ENCODE measurements at places on chromosomes 7 and 10.

- no peak for DNase-seq
These were observed 65.6 kb downstream of the ZNF503 start for GRCh38 chr10:75335983-75336382.

DNA sequence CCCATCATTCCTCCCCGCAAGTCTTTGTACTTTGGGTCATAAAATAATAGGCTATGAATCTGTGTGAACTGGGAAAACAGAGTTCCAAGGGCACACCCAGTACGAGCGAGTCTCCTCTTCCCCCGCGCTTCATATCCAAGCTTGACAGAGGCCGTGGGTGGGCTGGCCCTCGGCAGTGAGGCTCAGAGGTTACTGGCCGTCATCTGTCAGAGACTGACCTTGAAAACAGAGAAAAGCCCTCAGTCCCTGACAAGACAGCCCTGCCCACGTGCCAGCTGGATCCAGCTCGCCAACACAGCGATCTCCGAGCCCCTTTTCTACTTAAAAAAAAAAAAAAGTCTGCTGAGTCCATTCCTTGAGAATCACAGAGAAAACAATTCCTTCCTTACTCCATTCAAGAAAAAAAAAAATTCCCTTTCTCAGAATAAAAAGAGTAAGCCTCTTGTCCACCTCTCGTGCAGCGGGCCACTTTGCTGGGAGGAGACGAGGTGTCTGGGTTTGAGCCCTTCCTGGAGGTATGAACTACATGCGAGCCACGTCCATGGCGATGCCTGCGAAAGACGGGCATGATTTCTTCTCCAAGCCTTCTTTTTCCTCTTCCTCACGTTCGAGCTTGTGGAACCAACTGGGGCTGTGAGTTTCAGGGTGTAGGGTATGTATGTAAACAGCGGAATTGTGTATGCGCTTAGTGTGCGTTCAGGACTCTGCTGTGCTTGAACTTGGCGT, 744 bp upstream of the BICC1 start:
- no peak for DNase-seq

DNA sequence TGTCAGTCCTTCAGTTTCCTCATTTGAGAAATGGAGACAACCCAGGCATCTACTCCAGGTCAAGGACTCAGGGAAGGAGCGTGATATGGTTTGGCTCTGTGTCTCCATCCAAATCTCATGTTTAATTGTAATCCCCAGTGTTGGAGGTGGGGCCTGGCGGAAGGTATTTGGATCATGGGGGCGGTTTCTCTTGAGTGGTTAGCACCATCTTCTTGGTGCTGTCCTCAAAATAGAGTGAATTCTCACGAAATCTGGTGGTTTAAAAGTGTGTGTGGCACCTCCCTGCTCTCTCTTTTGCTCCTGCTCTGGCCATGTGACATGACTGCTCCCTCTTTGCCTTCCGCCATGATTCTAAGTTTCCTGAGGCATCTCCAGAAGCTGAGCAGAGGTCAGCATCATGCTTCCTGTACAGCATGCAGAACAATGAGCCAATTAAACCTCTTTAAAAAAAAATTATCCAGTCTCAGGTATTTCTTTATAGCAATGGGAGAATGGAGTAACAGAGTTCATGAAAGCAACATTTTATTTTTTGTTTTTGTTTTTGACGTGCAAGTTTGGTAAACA, 30.0 kb downstream of the ARHGAP22 start:
- no peak for DNase-seq

DNA sequence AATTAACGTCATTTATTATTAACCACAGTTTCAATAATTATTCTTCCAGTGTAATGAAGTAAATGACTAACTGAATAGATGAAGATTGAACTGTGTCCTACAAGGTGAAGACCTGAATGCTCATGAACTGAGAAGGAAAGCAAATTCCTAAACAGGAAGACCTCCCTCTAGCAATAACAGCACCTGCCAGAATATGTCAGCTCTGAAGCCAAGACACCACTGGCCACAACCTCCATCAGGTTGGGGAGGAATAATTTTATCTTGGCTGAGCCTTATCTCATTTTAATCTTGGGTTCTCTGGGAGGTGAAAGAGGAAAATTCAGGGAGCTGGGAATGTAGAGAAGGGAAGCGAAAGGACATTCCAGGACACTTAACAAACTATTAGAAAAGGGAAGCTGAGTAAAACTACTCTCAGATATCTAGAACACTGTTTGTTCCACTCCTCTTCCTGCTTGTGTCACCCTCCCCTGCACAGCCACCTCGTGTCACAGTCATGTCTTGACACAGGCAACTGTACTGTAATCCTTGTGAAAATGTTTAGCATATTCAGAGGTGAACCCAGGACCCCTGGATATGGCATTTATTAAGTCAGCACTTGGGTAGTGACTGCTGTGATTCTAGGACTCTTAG, 4.6 kb upstream of the SLC13A1 start:
- DNase-seq = no peak

DNA sequence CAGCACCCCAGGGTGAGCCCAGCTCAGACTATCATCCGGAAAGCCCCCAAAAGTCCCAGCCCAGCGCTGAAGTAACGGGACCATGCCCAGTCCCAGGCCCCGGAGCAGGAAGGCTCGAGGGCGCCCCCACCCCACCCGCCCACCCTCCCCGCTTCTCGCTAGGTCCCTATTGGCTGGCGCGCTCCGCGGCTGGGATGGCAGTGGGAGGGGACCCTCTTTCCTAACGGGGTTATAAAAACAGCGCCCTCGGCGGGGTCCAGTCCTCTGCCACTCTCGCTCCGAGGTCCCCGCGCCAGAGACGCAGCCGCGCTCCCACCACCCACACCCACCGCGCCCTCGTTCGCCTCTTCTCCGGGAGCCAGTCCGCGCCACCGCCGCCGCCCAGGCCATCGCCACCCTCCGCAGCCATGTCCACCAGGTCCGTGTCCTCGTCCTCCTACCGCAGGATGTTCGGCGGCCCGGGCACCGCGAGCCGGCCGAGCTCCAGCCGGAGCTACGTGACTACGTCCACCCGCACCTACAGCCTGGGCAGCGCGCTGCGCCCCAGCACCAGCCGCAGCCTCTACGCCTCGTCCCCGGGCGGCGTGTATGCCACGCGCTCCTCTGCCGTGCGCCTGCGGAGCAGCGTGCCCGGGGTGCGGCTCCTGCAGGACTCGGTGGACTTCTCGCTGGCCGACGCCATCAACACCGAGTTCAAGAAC, 1.1 kb downstream of the VIM start:
- DNase-seq = peak; percentile 91

- no peak for DNase-seq
These were observed 531.2 kb upstream of the GHITM start for GRCh38 chr10:83607959-83608745.

GRCh38 chr10:45555795-45556194, 116.8 kb downstream of the ZFAND4 start:
- peak; percentile 4 for DNase-seq

DNA sequence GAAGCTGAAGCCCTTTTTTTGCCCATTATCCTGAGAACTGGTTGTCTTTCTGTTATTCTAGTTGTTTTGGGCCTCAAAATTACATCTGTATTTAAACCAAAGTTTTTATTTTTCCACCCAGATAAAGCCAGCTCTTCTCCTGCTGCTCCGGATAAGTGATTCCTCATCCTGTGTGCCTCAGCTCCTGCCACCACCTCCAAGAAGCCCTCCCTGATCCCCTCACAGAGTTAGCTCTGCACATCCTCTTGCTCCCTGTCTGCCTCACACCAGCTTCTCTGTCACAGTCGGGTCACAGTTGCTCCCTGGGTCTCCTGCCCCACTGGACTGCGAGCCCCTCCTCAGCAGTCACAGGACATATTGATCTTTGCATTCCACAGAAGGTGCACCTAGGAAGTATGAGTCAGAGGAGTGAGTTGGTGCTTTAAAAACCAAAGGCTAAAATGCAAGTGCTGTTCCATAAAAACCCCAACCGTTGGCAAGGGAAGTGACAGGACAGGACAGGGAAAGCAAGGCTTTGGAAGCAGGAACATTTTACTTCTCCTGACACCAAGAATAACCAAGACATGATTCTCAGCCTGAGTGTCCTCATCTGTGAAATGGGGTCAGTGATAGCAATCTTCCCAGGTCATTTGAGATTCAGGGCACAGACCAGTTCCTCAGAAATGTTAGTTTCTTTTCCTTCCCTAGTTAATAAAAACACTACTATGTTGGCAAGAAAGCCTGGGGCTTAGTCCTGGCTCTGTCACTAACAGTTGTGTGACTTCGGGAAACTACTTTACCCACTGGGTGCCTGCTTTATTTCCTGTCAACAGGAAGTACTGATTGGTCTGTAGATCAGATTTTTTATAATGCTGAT, 36.5 kb upstream of the EEPD1 start:
- no peak for DNase-seq

GRCh38 chr10:132738454-132739224, 47.3 kb downstream of the NKX6-2 start:
- DNase-seq = no peak

DNA sequence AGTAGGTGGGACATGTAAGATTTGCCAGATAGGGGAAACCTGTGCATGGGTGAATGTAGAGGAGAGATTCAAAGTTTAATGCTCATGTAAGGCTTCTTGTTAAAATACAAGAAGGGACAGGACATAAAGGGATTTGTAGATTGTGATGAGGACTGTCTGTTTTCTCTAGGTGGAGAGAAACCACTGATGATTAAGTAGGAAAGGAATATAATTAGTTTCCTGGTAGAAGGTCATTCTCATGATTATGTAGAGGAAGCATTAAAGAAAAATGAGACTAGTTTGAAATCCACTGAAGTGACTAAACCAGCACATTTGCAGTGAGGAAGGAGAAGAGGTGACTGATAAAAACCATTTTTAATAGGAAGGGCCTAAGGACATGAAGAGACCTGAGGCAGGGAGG, 19.6 kb upstream of the MACC1 start:
- DNase-seq = peak; percentile 21

DNA sequence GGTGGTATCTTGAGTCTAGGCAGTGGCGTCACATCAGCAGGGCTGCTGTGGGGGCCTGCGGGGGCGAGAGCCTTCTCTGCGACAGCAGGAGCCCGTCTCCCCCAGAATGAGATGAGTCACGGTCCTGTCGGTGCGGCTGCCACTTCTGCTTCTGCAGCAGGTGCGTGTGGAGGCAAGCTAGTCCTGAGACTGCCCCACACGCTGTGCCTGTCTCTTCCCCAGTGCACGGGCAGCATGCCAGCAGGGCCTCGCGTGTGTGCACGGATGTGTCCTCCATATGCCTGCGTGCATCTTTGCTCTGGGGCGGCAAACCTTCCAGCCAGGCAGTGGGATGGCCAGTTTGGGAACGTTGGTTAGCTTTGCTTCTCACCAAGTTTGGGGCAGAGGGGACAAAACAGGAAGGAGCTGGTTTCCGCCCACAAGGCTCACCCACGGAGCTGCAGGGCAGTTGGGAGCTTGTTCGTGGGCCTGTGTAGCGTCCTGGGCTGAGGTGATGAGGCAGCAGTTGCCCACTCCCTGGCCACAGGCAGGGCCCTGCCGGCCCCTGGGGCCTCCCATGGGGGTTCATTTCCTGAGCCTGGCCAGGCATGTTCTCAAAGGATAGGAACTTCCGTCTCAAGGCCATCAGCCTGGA, 60.8 kb upstream of the PPIF start:
- no peak for DNase-seq

DNA sequence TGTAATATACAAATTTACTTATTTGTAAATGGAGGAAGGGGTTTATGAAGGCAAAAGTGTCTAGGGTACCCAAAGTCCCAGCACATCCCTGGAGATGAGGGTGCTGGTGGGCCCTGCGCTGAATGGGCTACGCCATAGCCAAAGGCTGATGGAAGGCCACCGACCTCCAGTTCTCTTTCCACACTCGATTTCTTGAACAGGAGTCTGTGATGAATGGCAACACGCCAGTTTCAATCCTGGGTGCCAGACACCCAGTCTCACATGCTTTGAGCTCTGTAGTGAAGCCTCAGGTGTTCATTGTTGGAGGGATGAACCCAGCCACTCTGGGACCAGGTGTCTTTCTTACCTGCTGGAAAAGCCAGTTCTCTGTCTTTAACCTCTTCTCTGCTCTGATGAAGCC, 752 bp downstream of the LRMDA start:
- no peak for DNase-seq

DNA sequence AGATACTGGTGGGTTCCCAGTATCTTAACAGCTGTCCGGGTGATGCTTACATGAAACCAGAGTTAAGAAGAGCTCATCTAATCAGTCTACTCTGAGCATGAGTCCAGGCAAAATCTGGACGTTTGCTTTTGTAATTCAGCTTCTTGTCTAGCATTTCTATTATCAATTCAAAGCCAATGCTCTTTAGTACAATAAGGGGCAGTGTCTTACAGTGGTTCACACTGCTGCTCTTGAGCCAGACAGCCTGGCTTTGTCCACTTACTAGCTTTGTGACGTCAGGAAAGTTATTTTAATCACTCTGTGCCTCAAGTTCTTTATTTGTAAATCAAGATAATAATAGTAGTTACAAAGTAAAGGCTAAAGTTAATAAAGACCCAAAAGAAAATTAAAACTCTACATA, 227.3 kb upstream of the TCF7L2 start:
- DNase-seq = no peak

DNA sequence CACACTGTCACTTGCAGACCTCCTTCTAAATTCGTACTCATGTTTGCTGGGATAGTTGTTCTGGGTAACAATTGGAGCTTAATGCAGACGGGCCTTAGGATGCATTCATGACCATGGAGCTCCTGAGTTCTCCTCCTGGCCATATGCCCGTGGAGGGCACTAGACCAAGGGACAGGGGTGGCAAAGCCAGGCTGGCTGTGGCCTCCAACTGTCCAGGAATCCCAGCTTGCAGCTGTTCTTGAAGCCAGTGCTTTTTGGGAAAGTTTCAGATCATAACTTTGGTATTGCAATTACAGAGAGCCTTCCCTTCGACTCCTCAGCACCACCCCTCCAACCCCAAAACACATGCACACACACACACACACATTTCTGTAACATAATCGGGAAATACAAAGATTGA, 30.6 kb downstream of the ANTXRL start:
- DNase-seq = no peak

- peak; percentile 37 for DNase-seq
These were observed 14.8 kb upstream of the ZMIZ2 start for GRCh38 chr7:44733708-44734481.

GRCh38 chr10:51861051-51861450, 161.7 kb upstream of the CSTF2T start:
- DNase-seq = no peak

GRCh38 chr7:3486841-3487240, 185.8 kb downstream of the SDK1 start:
- DNase-seq = no peak

GRCh38 chr7:69635555-69636185, 37.4 kb downstream of the AUTS2 start:
- DNase-seq = no peak

DNA sequence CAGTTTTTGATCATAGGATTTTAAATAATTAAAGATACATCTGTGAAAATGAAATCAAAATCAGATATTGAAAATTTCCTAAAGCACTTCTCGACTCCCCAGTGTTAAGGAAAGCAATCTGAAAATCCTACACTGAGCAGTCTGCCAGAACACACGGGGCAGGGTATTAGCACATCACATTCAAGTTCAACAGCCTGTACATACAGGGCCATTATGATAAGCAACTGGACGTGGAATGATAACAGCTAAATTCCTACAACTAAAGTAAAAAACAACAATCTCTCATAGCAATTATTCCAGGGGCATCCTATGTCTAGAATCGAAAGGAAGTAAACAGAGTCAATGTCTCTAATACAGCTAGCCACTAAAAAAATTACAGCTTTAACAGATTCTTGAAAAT, 31.7 kb downstream of the TRDMT1 start:
- no peak for DNase-seq

GRCh38 chr10:68938117-68938516, 17.9 kb upstream of the DDX21 start:
- DNase-seq = no peak
